AG04450 (cell line): ENCODE measurements at places on chromosomes 1 and 21.

- no peak for DNase-seq
These were observed 45.9 kb upstream of the MYOCOS start for GRCh38 chr1:171576144-171576543.

DNA sequence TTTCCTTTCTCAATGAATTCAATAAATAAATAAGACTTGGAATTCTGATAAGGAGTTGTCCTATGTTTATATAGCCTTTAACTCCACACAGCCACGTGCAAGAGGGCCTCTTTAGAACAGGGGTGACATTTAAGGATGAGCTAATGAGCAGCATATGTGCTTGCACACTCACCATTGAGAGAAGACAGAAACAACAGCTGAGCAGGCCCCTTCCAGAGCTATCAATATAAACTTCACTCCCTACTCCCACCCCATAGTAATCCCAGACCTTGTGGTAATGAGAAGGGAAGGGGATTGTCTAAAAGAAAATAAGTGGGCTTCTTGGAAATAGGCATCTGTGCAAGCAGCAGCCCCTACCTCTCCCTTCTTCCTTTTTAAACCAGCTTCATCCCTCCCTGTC is 176.0 kb downstream of the SEC16B start:
- no peak for DNase-seq

GRCh38 chr1:41479000-41479807 is 5.3 kb downstream of the EDN2 start:
- DNase-seq, result no peak

GRCh38 chr1:33763406-33763805 is 100.5 kb upstream of the HMGB4 start:
- DNase-seq, result peak; percentile 11
